Left colon (tissue), 2 donors: ENCODE measurements at places on chromosomes 5 and 9.

GRCh38 chr5:67005737-67006499 lies 190.7 kb downstream of the CD180 start:
- no peak for DNase-seq

- no peak for DNase-seq
Measured at GRCh38 chr5:116527582-116527981, 47.0 kb downstream of the SEMA6A start.

GRCh38 chr5:128667152-128667551 lies 129.1 kb upstream of the FBN2 start:
- no peak for DNase-seq

DNA sequence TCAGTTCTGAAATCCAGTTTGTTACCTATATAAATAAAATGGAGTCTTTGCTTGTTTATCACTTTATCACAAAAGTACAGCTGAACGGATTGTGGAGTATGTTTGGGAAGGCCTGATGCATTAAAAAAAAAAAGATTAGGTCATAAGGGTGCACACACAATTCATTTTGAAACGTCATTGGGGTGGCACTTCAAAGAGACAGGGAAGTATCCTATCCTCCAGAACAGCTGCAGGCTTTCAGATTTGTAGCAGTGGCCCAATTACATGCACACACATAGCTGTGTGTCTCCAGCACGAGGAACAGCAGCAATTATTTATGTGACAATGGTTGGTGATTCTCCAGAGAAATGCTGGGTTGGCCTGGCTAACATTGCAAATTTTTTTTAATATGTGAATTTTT lies 46.8 kb upstream of the FER start:
- DNase-seq = no peak

DNA sequence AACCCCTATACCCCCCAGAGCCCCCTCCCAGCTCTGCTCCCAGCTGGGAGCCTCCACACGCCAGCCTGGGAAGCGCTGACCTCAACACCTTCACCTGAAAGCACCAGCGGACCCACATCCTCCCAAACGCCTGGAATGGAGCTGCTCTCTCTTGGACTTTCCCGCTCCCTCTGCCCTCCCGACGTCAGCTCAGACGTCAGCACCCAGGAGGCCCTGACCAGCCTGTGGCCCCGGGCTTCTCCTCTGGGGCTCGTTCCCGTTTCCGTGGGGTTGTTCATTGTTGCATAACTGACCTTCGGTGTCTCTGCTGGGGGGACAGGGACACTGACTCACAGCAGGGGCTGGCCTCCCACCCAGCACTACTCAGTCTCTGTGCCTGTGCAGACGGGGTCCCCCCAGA lies 35.0 kb upstream of the SLC6A3 start:
- peak; percentile 38 for DNase-seq

DNA sequence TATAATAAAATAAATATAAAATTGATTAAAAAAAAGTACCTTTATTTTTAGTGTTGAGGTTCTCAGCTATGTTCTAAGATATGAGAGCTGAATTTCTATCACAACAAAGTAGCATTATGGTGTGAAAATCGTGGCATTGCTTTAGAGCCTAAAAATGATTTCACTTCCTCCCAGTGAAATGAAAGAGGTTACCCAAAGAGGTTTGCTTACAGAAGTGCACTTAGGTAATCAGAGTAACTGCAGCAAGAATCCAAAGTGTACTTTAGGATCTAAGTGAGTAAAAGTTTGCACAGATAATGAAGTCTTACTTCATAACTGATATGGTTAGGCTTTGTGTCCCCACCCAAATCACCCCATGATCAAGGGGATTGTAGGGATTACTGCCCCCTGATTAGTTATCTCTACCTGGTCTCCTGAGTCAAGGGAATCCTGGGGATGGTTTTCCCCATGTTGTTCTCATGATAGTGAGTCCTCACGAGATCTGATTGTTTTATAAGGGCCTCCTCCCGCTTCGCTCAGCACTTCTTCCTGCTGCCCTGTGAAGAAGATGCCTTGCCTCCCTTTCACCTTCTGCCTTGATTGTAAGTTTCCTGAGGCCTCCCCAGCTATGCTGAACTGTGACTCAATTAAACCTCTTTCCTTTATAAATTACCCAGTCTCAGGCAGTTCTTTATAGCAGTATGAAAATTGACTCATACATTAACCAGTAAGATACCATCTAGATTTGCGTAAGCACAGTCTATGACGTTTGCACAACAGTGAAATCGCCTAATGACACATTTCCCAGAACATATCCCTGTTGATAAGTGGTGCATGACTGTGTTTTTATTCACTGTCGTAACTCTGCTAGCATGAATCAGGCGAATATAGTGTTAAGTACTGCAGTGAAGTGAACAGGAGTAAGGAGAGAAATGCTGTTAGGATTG lies 40.3 kb upstream of the LRRC70 start:
- no peak for DNase-seq

DNA sequence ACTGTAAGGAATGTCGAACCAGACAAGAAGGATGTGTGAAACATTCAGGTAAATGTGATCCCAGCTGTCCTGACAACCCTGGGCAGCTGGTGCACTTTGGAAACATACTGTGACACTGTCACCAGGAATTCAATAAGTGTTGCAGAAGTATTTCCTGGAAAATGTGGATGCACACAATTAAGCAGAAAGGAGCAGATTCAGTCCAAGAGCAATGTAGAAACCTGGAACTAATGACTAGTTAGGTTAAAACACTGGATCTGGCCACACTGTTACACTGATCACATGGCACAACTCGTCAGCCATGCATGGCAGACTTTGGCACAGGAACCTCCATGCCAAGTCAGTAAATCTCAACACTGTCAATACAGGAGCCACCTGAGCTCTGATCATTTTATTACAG lies 109.0 kb downstream of the FAM174A start:
- no peak for DNase-seq

GRCh38 chr9:114653556-114654159 lies 3.9 kb downstream of the TEX53 start:
- DNase-seq = peak; percentile 51

DNA sequence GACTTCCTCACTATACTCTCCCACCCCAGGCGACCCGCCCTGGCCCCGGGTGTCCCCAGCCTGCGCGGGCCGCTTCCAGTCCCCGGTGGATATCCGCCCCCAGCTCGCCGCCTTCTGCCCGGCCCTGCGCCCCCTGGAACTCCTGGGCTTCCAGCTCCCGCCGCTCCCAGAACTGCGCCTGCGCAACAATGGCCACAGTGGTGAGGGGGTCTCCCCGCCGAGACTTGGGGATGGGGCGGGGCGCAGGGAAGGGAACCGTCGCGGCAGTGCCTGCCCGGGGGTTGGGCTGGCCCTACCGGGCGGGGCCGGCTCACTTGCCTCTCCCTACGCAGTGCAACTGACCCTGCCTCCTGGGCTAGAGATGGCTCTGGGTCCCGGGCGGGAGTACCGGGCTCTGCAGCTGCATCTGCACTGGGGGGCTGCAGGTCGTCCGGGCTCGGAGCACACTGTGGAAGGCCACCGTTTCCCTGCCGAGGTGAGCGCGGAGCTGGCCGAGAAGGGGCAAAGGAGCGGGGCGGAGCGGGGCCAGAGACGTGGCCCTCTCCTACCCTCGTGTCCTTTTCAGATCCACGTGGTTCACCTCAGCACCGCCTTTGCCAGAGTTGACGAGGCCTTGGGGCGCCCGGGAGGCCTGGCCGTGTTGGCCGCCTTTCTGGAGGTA lies 2.1 kb downstream of the CA9 start:
- no peak for DNase-seq

GRCh38 chr5:86557920-86558319 lies 59.8 kb upstream of the COX7C start:
- no peak for DNase-seq
